ENCODE measurements at places on chromosomes 16 and 17. TPM values are rescaled to one million over a fixed set of nuclear protein-coding genes. Genes with fewer than 3 reads are reported as not detected.

- H3K27ac ChIP-seq: no peak overlapping the region
- H3K27me3 ChIP-seq: no peaks in the 10 kb centered on the region
- DNase-seq: no peak
- no peaks in the 10 kb centered on the region for H3K36me3 ChIP-seq
- no peaks in the 10 kb centered on the region for H3K4me1 ChIP-seq
Measured at GRCh38 chr16:8048433-8048832, 541.9 kb downstream of the TMEM114 start.

- no peak for DNase-seq
- no peaks in the 10 kb centered on the region for H3K27me3 ChIP-seq
- H3K36me3 ChIP-seq: no peaks in the 10 kb centered on the region
- no peak overlapping the region for H3K27ac ChIP-seq
- H3K4me3 ChIP-seq: no peak overlapping the region
Measured at GRCh38 chr17:21272250-21272649, 12.3 kb upstream of the MAP2K3 start.

GRCh38 chr17:15269780-15270089 is 4.6 kb upstream of the PMP22 start:
- H3K27ac ChIP-seq: peak overlapping the region; percentile 8
- peaks cover 31% of the 10 kb centered on the region for H3K4me1 ChIP-seq
- H3K36me3 ChIP-seq: no peaks in the 10 kb centered on the region
- H3K4me3 ChIP-seq: no peak overlapping the region
- no peak for DNase-seq

WFDC1 gene
- 29.9 TPM for total RNA-seq

NEUROD2 gene
- total RNA-seq: not detected

KRT32 gene
- not detected for total RNA-seq

GRCh38 chr17:1710807-1711553 is 803 bp upstream of the TLCD2 start:
- H3K27ac ChIP-seq: peak overlapping the region; percentile 85
- peaks cover 55% of the 10 kb centered on the region for H3K4me1 ChIP-seq
- no peak for DNase-seq

OSGIN1 gene
- 7.1 TPM for total RNA-seq

All from esophagus muscularis mucosa (tissue), 4 donors.